Lung (tissue), 17 donors: ENCODE measurements at places on chromosomes 5 and 9. TPM values are rescaled to one million over a fixed set of nuclear protein-coding genes. Genes with fewer than 3 reads are reported as not detected.

GRCh38 chr5:36581070-36581469 is 25.3 kb upstream of the SLC1A3 start:
- no peaks in the 10 kb centered on the region for H3K27me3 ChIP-seq
- no peaks in the 10 kb centered on the region for H3K4me1 ChIP-seq
- H3K4me3 ChIP-seq = no peak overlapping the region
- H3K36me3 ChIP-seq = no peaks in the 10 kb centered on the region

DNA sequence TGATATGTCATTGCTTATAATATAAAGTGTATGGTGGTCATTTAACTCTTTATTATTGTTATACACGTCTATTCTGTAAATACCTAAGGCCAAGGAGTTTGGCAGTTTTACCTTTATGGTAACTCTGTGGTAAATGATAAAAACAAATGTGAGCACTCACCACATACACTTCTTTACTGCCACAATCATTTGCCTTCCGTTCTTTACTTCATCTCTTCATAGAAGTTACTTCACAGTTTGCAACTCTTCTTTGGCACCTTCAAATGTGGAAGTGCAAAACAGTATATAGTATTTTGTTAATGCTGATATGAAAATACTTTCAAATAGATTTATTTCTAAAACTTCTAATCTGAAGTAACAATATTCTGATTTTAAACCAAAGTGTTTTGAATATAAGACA is 4.4 kb upstream of the MEF2C start:
- H3K4me3 ChIP-seq = no peak overlapping the region
- DNase-seq = no peak
- H3K36me3 ChIP-seq = no peaks in the 10 kb centered on the region
- no peak overlapping the region for H3K27ac ChIP-seq

GRCh38 chr5:37717613-37718431 is 122.0 kb downstream of the GDNF start:
- no peaks in the 10 kb centered on the region for H3K27me3 ChIP-seq
- no peaks in the 10 kb centered on the region for H3K36me3 ChIP-seq
- no peak overlapping the region for H3K27ac ChIP-seq
- no peak overlapping the region for H3K4me3 ChIP-seq

The TSSK1B gene
- polyA plus RNA-seq = not detected

The CBY3 gene
- 0.22 TPM for polyA plus RNA-seq
